ENCODE measurements at places on chromosomes 1 and 21.

DNA sequence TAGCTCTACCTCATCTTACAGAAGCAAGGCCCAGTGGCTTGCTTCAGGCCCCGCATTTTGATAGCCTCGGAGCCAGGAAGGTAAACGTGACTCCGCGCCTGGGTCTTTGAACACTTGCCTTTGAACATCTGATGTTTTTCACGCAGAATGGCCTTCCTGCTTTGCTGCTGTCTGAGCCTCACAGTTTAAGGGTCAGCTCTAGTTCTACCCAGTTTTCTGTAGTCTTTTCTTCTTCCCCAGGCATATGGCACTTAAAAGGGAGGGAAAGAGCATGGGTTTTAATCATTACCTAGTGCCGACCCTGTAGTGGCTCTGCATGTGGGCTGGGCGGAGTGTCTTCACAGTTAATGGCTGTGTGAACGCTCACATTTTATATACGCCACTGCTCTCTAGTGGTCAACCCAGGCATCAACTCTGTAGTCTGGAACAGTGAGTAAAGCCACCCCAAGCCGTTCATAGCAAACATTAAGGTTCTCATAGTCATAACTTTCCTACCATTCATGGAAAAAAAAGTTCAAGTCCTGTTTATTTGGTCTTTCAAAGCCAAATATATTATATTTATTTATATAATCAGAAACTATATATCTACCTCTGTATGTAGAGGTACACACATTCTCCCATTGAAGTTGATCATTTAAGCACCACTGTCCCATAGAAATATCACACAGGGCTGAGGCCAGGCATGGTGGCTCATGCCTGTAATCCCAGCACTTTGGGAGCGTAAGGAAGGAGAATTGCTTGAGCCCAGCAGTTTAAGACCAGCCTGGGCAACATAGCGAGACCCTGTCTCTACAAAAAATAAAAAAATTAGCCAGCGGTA, 78.1 kb downstream of the IER5 start:
- peak; percentile 72 for DNase-seq

DNA sequence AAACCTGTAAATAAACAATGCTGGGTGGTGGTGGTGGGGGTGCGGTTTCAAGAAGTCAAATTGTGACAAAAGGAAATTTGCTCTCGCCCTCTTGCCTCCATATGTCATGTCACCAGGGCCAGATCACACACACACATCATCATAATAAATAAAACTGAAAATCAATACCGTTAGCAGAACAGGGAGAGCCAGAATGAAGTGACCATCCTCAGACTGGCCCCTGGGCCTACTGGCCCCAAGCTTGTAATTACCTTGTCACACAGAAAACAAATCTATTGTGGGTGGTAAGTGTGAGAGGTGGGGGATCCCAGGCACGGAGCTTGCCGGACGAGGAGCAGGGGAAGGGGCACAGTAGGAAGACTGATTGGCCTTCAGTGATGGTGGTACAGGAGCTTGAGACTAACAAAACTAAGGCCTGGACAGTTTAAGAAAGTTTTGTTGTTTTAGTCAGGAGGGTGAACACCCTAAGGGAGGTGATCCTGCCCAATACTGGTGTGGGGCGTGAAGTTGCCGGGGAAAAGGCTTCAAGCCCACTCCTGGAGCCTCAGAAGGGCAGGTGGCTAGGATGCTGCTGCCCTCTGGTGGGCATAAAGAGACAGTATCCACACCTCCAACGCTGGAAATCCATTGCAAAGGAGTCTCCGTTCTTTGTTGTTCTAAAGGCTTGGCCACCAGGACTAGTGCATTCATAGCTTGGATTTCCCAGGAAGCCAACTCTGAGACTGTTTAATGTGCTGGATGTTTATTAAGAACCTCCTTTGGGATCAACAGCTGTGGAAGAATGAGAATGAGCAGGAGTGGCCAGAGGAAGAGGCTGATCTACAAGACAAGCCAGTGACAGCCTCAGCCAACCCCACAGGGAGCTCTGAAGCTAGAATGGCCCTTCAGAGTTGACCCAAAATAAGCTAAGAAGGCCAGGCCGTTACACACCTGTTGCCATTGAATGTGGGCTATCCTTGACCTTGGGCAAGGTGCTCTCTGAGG, 8.1 kb upstream of the C1orf216 start:
- peak; percentile 68 for DNase-seq

DNA sequence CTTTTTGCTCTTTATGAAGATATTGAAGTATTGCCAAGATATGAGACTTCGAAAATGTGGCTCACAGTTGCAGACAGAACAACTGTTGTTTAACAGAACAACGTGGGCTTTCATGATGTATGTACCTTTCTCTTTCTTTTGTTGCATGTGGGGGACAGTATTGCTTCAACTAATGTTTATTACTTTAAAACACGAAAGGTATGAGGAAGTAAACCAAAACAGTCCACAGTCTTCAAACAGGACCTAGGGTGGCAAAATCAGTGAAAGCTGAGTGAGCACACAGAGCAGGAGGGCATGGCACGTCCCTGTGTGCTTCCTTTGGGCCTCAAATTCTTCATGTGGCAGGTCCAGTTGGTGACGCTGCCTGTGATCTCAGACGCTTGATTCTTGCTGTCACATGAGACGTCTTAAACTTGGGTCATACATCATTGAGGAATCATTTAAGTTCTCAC, 7.8 kb upstream of the CHAF1B start:
- DNase-seq, result no peak

DNA sequence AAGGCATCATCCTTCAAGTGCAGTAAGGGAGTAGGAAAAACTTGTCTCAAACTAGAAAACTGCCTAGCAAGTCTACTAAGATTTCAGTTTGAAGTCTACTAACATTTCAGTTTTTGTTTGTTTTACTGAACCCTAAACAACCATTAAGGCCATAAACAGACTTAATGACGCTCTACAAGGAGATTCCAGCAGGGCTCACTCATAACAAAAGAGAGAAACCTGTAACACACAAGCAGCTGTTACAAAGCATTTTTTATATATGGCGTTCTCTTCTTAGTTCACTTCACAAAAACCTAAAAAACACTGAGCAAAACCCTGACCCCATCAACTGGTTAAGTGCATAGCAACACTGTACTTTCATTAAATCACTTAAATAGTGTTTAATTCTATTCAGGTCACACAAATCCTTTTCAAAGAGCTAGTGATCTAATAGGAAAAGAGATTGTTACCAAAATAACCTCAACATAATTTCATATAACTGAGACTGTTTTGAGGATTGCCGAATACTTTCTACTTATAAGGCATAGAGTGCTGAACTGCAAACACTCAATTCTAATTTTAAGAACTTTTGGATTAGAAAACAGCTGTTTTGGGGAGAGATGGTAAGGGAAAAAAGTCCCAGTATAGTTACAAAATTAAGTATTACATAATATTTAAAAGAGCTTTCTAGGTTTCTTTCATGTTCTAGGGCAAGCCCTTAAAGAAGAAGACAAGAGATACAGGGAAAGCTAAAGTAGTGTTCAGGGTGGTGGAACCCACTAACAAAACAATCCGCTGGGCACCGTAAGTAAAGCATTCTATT, 1.4 kb downstream of the B3GALNT2 start:
- DNase-seq, result no peak

- DNase-seq, result no peak
Observed at GRCh38 chr1:84959294-84959693, 37.6 kb downstream of the MCOLN2 start.

GRCh38 chr1:215083383-215083961, 935 bp downstream of the KCNK2 start:
- peak; percentile 63 for DNase-seq

GRCh38 chr1:87918398-87918797, 589.7 kb downstream of the LMO4 start:
- no peak for DNase-seq

- no peak for DNase-seq
Observed at GRCh38 chr1:243287652-243288051, 31.8 kb downstream of the SDCCAG8 start.

DNA sequence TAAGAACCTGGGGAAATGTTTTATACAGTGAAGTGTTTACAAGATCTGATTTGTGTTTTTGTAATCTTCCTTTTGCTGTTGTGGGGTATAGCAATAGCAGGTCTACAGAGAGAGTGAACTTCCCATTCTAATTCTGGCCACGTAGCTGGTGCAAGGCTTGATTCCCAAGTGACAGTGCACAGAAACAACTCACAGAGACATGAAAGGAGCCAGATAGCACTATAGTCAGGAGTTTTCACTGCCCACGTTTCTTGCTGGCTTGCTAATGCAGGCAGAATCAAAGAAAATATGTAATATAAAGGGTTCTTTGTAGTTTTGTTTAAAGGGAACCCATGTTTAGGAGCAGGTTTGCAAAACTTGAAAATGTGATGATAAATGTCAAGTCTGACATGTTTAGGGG, 170.9 kb upstream of the IVNS1ABP start:
- DNase-seq, result no peak

Measured in head of caudate nucleus (tissue), 42 donors.